ENCODE measurements at places on chromosomes 1 and 21.

- DNase-seq = no peak
Measured at GRCh38 chr1:35326246-35326866, 57.8 kb downstream of the ZMYM4 start.

- DNase-seq = no peak
Measured at GRCh38 chr1:179938752-179939151, 15.9 kb upstream of the CEP350 start.

DNA sequence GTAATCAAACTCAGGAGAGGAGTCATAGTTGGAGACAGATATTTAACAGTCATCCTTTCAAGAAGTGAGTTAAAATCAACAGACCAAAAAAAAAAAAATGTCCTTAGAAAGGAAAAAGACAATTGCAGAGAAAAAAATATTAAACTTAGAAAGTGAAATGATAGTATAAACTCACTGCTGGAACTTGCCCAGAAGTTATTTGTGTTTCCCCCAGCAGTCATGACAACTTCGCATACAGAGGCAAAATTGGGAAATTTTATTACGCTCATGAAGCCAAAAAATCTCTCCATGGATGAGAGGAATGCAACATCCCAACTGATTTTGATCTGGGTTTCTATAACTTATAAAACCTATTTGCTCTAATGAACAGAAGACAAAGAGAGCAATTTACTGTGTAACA lies 198.2 kb downstream of the LRRC7 start:
- no peak for DNase-seq

GRCh38 chr1:217431395-217431794 lies 199.5 kb downstream of the GPATCH2 start:
- DNase-seq = no peak

- DNase-seq = peak; percentile 38
Measured at GRCh38 chr1:200437556-200438203, 27.8 kb upstream of the ZNF281 start.

GRCh38 chr1:100649146-100649545 lies 70.4 kb upstream of the VCAM1 start:
- DNase-seq = no peak

GRCh38 chr1:41689139-41689538 lies 204.7 kb upstream of the EDN2 start:
- no peak for DNase-seq

GRCh38 chr21:25506887-25507286 lies 100.4 kb downstream of the MRPL39 start:
- DNase-seq = no peak

- peak; percentile 69 for DNase-seq
Measured at GRCh38 chr1:115877511-115877910, 36.6 kb upstream of the NHLH2 start.

DNA sequence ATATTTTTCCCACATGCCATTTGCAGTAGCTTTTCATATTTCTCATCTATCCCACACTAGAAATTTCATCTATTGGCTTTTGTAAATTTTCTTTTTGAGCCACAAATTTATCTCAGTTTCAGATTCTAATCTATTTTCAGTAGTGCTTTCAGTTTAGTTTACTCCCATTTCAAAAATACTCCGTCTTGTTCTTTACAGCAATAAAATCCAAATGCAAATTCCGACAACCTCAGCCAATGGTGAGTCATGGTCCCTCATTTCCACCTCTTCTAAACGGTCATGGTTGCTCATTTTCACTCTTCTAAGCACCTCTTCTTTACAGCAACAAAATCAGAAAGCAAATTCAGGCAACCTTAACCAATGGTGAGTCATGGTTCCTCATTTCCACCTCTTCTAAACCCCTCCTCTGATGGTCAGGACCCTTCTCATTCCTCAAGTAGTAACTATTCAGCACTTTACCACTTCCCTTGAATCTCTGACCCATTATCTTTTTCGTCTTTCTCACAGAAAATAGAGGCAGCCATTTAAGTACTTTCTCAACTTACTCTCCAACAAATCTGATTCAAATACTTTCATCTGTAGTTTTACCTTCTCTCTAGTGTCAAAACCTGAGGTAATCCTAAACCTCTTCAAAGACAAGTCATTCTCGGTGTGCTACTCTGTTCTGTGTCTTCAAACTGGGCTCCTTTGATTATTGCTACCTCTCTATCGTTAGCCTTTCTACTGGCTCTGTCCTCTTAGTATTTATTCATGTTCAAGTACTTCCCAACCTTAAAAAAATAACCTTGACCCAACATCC lies 34.4 kb downstream of the C21orf91 start:
- peak; percentile 18 for DNase-seq

DNA sequence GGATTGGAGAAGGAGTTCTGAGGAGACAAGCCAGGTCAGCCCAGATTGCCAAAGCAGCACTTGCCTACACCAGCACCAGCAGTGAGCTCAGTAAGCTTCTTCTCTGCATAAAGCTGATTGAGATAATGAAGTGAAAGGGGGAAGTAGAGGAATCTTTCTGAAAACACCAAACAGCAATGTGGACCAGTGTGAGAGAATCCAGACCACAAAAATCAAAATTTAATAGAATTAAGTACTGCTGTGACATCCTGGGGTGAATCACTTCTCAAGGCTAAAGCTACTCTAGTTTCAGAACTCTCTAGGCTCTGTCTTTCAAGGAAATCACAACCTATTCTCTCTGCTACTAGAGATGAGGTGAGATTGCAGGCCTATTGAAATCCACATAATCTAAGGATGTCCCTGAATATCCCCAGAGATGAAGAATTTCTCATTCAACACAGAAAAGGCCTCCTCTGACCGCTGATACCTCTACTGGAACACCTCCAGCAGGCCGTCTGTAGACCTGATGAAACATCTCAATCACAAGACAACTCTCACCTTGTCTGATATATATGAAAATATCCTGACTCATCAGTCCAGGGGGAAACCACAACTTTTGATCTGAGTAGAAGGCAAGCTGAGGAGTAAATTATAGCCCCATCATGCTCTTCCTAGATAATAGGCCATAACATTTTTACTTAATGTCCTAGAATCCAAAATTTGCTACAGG lies at the start of gene FCRL4:
TSS of gene FCRL4 (minus strand) at position 127 of the 709 bp plus-strand sequence. CDS start 141 bp downstream, outside the sequence.
- DNase-seq = no peak

GRCh38 chr1:15837931-15838330 lies 9.6 kb upstream of the SPEN start:
- DNase-seq = no peak

DNA sequence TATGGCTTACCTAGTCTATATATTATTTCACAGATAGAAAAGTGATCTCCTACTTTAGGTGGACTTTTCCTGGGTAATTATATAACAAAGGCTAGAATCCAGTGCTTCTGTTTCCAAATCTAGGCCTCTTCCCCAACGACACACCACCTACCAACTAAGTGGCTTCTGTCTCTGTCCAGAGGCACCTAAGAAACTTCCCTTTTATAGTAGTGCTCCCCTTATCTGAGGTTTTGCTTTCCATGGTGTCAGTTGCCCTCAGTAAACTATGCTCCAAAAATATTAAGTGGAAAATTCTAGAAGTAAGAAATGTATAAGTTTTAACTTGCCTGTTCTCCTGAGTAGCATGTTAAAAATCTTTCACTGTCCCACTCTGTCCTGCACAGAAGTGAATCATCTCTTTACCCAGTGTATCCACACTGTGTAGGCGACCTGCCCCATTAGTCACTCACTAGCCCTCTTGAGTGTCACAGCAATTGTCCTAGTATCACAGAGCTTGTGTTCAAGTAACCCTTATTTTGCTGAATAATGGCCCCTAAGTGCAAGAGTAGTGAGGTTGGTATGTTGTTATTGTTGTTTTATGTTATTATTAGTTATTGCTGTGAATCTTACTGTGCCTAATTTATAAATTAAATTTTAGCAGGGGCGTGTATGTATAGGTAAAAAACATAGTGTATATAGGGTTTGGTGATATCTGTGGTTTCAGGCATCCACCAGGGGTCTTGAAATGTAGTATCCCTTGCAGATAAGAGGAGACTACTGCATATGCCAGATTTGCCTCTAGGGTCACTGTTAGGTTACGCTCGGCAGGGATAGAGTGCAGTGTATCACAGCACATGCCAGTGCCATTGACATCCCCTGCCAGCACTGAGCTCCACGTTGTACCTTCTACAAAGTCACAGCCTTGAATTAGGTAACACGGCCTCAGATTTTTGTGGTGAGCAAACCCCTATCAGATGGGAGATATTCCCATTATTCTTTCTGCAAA lies 14.7 kb upstream of the CD53 start:
- DNase-seq = no peak
